NCI-H1048 (cell line): ENCODE measurements at places on chromosomes 4 and X.
A peak's percentile ranks its signal among the peaks of the same experiment; 100 is the strongest.

GRCh38 chr4:186227221-186227620 is at the start of gene KLKB1:
Gene KLKB1, plus strand, starts transcription at chr4:186227507. Its CDS starts 689 bp downstream, at chr4:186228196.
- DNase-seq: no peak

DNA sequence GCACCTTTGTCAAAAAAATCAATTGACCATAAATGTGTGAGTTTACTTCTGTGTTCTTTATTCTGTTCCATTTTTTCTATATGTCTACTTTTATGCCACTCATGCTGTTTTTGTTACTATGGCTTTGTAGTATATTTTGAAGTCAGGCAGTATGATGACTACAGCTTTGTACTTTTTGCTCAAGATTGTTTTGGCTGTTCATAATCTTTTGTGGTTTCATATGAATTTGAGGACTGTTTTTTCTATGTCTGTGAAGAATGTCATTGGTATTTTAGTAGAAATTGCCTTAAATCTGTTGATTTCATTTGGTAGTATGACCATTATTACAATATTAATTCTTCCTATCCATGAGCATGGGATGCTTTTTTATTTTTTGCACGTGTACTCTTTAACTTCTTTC is 346.8 kb downstream of the PPP3CA start:
- DNase-seq: no peak

- DNase-seq: no peak
Observed at GRCh38 chr4:74109870-74110605, 11.0 kb upstream of the CXCL2 start.

DNA sequence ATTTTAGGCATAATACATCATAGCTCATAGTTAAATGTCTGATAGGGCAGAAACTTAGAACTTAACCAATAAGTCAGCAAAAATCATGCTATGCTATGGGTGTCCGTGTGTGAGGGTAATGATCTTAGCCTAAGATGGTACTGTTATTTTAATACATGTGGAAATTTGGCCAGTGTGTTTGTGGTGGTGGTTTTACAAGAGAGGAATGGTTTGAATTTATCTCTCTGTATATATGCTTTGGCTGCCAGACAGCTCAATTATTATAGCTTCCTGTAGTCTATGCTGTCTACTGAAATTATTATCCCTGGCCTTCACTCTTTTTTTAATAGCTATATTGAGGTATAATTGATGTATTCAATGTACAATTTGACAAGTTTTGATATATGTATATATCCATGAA is 21.3 kb downstream of the ZNF330 start:
- no peak for DNase-seq

DNA sequence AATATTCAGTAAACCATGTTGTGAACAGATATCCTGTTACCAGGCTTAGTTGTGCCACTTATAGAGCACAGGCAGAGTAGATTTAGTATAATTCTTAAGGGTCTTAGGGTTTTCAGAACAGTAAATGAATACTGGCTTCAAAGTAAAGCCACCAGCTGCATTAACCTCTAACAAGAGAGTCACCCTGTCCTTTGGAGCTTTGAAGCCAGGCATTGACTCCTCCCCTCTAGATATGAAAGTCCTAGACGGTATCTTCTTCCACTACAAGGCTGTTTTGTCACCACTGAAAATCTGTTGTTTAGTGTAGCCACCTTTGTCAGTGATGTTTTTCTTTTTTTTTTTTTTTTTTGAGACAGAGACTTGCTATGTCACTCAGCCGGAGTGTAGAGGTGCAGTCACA is 77.7 kb downstream of the ALPK1 start:
- no peak for DNase-seq

- DNase-seq: no peak
Observed at GRCh38 chrX:2707334-2707760, 16.3 kb downstream of the CD99 start.

- no peak for DNase-seq
Observed at GRCh38 chr4:100708776-100709175, 191.0 kb upstream of the EMCN start.

DNA sequence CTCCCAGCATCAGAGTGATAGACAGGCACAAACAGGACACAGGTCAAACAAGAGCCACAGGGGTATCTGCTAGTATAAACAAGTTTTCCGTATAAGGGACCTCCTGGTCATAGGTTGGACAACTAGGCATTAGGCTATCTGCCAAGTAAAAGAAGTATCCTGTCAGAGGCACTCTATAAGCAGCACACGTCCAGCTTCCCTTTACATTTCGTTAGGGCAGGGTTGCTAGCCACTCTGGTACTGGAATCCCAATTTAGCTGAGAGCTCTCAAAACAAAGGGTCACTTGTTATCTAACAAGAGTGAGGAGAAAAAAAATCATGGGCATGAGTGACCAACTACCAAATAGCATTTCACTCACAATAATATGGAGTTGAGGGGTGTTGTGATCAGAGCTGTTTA is 780.7 kb upstream of the DIAPH2 start:
- no peak for DNase-seq

GRCh38 chrX:1034717-1035116 is 177.7 kb downstream of the CRLF2 start:
- DNase-seq: no peak

- no peak for DNase-seq
Observed at GRCh38 chr4:76266627-76267026, 15.1 kb downstream of the FAM47E start.

DNA sequence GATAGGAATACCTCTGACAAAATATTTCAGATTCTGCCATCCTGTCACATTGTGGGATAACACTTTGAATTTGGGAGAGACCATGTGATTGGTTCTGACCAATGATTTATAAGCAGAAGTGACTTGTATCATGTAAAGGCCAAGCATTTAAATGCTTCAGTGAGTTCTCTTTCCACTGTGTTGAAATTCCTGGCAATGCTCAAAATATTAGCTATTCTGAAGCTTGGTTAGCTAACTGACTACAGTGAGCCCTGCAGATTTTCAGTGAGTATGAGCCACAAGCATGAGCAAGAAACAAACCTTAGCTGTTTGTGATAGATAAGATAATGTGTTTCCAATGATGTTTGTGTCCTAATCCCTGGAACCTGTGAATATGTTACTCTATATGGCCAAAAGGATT is 562.8 kb upstream of the AADAT start:
- DNase-seq: no peak

DNA sequence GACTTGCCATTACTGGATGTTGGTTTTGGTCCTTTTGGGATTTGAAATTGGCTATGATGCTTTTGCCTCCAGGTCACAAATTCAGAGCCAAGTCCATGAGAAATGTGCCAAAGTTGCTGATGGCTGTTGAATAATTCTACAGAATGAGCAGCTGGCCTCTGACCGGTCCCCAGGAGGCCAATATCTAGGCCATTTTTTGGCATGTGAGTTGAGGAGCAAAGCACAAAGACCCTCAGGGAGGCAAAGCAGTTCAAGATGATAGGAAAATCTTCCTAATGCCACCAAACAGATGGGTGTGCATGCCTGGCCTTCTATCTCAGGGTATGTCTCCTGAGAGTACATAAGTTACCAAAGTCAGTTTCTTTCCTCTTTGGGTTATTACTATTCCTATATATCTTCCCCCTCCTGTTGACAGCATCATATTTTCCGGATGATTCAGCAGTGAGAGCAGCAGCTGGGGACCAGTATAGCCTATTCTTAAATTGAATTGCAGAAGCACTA is 44.4 kb downstream of the SEL1L3 start:
- no peak for DNase-seq

DNA sequence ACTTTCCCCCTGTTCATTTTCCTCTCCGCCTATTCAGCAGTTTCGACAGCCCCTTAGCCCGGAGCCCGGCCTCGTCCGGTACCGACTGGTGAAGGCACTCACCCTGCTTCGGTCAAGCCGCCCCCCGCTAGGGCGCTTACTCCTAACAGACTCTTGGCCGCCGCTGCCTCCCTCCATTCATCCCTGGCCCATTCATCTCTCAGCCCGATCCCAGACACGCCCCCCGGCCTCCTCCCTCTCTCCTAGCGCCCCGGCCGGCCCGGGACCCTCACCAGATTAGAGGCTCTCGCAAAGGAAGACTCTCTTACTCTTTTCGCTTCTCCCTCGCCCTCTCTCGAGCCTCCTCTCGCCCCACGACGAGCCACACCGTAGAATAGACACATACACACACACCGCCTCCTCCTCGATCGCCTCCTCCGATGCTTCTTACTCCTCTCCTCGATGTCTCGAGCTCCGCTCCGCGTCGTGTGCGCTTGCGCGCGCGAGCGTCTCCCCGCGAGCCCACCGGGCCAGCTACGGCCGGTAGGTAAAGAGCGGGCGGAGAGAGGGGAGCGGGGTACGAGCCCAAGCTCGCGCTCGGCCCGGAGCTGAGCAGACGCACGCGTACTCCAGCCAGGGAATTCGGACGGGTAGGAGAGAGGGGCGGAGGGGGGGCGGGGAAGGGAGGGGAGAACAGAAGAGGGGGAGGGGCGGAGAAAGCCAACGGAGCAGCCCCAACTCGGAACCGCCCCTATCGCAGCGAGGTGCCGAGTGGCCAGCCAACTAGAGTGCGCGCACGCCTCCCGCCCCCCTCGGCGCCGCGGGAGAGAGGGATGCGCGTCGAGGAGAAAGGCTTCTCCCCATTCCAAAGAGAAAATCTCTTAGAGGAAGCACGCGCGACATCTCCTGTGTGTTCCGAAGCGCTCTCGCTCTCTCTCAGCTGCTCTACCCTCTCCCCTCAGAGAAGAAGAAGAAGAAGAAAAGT is at the start of gene WNK3:
Gene WNK3, minus strand, starts transcription at position 633 of the 964 bp plus-strand sequence.
- peak; percentile 67 for DNase-seq

GRCh38 chr4:178976861-178977260 is 1534.6 kb upstream of the AGA start:
- DNase-seq: no peak

- no peak for DNase-seq
Observed at GRCh38 chr4:39731908-39732307, 34.0 kb downstream of the UBE2K start.
